ENCODE measurements at places on chromosomes 4 and X. TPM values are rescaled to one million over a fixed set of nuclear protein-coding genes. Genes with fewer than 3 reads are reported as not detected.

Gene MAGED1
- 84.2 TPM for total RNA-seq

Gene TMEM150C
- total RNA-seq: 15.2 TPM

Gene UGT2A3
- total RNA-seq: 0.09 TPM

Gene FOXP3
- not detected for total RNA-seq

Gene FRYL
- total RNA-seq: 141 TPM

Gene SRPK3
- total RNA-seq: 0.18 TPM

Gene P2RY8
- 0.09 TPM for total RNA-seq

Gene UGT2B10
- not detected for total RNA-seq

Gene SLIT2
- total RNA-seq: 46.4 TPM

Gene MAGED2
- 179 TPM for total RNA-seq

Gene PRSS12
- 6.4 TPM for total RNA-seq

Gene LINC00632
- 237 TPM for total RNA-seq

GRCh38 chr4:17670423-17670822 lies 56.0 kb downstream of the MED28 start:
- no peak for DNase-seq

DNA sequence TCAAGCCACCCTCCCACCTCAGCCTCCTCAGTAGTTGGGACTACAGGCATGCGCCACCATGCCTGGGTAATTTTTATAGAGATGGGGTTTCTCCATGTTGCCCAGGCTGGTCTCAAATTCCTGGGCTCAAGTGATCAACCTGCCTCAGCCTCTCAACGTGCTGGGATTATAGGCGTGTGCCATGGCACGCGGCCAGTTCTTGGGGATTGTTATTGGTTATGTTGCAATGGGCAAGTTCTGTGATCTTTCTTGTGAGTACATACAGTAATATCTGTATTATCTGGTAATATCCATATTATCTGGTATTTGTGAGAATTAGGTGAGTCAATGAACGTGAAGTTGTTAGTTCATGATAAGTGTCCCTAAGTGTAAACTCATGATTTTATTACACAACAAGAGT lies 90.3 kb upstream of the TBL1X start:
- DNase-seq: no peak

DNA sequence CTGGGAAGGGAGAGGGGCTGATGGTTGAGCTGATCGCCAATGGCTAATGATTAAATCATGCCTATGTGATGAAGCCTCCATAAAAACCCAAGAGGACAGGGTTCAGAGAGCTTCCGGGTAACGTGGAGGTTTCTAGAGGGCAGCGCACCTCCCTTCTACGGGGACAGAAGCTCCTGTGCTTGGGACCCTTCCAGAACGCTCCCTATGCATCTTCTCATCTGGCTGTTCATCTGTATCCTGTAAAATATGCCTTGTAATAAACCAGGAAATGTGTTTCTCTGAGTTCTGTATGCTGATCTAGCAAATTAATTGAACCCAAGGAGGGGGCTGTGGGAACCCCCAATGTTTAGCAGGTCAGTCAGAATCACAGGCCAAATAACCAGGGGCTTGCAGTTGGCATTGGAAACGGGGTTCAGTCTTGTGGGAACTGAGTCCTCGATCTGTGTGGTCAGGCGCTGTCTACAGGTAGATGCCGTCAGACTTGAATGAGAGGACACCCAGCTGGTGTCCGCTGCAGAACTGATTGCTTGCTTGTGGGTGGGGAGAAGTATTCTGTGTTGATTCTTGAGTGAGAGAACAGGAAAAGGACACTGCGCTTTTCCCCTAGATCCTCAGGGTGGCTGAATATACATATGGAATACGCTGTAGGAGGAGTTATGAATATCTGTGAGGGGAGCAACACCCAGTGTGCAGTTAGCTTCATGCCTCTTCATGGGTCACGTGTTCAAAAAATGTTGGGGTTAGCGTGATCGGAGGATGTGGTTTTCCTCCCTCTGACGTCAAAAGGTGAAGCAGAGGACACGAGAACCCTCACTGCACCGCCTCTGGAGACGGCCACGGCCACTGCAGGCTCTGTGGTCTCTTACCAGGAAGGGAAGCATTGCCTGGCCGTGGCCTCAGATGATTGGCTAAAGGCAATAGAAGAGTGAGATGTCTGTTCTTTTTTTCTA lies 29.2 kb downstream of the HTT-AS start:
- DNase-seq: no peak

GRCh38 chr4:90142081-90142480 lies 14.9 kb downstream of the CCSER1 start:
- DNase-seq: no peak

DNA sequence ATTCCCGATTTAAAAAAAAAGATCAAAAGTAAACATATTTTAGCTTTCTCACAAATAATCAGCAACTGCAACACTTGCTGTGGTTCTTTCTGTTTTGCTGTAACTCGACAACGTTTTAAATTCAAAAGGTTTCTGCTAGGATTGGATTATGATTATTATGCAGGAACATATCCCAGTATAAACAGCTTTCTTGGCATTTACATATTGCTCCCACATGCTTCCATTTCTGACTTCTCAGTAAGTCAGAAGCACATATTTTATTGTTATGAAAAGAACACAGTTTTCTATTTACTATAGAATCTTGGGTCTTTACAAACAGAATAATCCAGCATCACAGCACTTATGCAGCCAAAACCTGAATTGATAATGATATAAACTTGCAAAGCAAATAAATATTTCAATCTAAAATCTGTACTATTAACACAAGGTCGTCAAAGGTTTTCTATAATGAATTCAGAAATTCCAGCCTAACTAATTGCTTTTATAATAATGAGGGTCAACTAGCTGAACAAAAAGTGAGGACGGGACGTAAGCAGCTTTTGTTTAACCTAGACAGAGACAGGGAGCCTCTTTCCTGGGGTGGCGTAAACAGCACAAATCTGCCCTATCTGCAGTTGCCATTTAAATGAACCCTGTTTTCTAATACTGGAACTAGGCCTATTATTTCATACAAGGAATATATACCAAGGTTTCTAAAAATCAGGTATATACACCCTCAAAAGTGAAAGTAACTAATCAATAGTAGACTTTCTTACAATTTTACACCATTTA lies 9.8 kb upstream of the PCDH18 start:
- no peak for DNase-seq

- no peak for DNase-seq
Measured at GRCh38 chrX:118526149-118526548, 30.5 kb downstream of the DOCK11 start.

- no peak for DNase-seq
Measured at GRCh38 chr4:188403272-188403671, 264.0 kb downstream of the TRIML1 start.

- no peak for DNase-seq
Measured at GRCh38 chr4:87399148-87399547, 8.2 kb upstream of the HSD17B11 start.

DNA sequence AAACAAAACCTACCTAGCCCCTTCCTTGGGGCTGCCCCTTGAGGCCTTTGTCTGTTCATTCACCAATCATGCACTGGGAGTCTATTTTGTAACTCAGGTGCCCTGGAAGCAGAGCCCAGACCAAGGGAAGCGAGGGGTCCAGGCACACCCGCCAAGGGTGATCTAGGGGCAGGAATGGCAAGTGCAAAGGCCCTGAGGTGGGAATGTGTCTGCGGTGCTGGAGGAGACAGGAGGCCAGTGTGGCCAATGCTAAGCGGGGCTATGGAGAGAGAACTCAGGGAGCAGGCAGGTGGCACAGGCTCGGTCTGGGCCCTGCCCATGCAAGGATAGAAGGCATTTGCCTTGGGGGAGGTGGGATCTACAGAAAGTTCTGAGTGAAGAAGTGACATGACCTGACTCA lies 3.5 kb upstream of the SH3BP2 start:
- no peak for DNase-seq

GRCh38 chr4:110292994-110293744 lies 94.8 kb upstream of the ELOVL6 start:
- no peak for DNase-seq

- DNase-seq: no peak
Measured at GRCh38 chr4:155614111-155614762, 52.4 kb upstream of the GUCY1A1 start.

GRCh38 chr4:76252271-76252653 lies 741 bp downstream of the FAM47E start:
- DNase-seq: no peak

DNA sequence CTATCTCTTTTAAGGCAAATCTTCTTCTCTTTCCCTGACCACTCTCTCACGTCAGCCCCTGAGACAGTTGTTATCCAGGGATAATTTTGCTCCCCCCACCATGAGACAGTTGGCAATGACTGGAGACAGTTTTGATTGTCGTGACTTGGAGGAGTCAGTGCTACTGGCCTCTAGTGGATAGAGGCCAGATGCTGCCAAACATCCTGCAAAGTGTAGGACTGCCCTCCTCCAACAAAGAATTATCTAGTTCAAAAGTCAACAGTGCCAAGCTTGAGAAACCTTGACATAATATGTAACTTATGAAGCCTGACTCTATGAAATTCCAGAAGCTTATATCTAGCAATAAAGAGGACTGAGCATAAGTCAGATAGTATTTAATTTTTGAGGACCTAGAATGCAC lies 502.1 kb upstream of the IGFBP7 start:
- DNase-seq: no peak

GRCh38 chrX:110477593-110478228 lies 119.1 kb downstream of the RTL9 start:
- no peak for DNase-seq

DNA sequence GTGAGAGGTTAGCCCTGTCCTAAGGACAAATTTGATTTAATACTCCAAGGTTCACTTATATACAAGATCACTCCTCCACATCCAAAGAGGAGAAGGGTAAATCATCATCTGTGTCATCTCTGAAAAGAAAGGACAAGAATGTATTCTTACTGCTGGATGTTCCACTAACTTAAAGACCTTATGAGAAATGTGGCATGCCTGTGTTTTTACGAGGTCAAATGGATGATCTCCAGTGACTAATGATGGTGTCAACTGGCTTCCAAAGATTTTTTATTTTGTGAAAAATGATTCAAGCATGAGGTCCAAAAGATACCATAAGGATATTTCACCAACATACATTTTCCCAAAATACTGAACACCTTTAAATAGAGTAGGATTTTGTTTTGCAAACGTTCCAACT lies 143.4 kb downstream of the PTCHD1 start:
- DNase-seq: no peak

- no peak for DNase-seq
Measured at GRCh38 chr4:98446499-98447375, 185.6 kb downstream of the RAP1GDS1 start.

DNA sequence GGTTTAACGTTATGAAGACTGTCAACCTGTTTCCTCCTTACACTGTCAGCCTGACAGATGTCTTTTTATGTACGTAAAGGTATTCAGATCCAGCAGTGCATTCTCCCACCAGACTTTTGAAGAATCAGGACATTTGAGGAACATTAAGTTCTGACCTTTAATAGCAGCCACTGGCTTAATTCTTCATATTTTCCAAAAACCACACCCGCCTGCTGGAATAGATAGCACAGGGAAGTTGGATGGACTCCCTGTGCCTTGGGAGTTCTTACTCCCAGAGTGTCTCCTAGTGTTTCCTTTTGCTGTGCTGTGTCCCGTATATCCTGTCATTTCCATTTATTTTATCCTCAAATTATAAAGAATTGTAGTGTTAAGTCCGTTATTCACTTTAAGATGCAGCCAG lies 94.5 kb downstream of the AFF1 start:
- DNase-seq: no peak

- no peak for DNase-seq
Measured at GRCh38 chrX:155148724-155149537, 67.3 kb upstream of the VBP1 start.

DNA sequence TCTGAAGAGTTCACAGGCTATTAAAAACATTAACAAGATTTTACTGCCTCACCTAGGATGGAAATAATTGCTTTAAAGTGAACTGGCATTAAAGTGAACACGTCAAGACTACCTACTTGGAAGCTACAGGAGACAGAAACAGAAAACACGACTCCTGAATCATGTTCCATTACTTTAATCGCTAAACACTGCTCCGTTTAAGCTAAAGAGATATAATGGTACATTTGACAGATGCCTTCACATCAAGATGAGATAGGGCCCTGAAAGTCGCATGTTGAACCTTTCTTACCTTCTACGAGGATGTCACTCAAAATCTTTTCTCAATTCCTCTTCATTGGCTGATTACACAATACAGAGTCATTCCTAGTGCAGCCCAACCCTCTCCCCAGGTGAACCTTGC lies 206.3 kb upstream of the GATB start:
- no peak for DNase-seq

DNA sequence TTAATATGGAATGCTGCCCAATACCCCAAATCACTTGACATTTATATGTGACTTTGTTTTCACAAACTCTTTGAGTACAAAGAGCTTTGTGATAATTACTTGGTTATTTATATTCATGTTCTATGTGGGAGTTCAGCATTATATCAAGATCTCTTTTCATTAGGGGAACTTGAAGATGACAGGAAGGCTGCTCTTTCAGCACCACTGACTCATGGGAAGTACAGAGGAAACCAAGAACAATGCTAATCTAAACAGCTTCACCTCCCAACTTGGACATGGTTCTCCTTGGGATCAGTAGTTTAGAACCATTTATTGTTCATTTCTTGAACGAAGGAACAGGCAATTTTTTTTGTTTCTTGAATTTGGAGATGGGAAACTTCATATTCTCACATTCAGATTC lies 184.0 kb upstream of the AFF2 start:
- no peak for DNase-seq

GRCh38 chr4:186924723-186925122 lies 201.1 kb upstream of the FAT1 start:
- DNase-seq: no peak

GRCh38 chr4:18321956-18322530 lies 300.5 kb upstream of the LCORL start:
- no peak for DNase-seq

- DNase-seq: no peak
Measured at GRCh38 chr4:139711461-139711860, 45.8 kb downstream of the MGST2 start.

DNA sequence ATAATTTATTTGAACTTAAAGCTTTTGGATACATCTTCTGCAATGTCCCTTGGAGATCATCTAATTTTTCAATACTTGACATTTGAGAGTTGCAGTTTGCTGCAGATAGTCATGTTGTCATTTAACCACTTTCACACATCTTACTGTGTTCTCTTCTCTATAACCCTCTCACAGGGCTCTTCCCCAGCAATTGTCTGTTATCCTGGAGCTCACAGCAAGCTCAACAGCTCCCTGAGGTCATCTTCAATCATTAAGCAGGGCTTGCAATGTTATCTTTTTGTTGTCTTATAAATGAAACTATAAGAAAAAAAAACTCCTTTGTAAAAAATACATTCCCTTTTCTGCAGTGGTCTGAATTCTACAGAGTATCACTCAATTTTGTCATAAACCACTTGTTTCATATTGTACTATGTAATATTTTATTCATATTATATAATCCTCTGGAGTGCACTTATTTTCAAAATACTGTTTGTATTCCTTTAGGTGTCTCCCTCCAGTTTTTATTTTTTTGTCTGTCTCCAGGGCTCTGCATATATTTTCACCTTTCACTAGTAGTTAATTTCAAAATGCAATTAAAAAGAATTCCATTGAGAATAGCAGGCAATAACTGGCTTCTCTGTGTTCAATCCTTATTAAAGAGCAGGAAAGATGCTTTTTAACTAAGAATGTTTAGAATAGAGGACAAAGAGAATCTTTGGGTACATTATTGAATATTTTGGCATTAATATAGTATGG lies 106.3 kb upstream of the ARSJ start:
- no peak for DNase-seq

GRCh38 chr4:16745009-16745635 lies 153.3 kb downstream of the LDB2 start:
- no peak for DNase-seq

- DNase-seq: no peak
Measured at GRCh38 chr4:16754104-16754503, 144.3 kb downstream of the LDB2 start.

GRCh38 chr4:54063229-54063628 lies 1.2 kb downstream of the CHIC2 start:
- no peak for DNase-seq

Data from cerebellum (tissue), 4 donors.